ENCODE measurements at places on chromosomes 4 and X. TPM values are rescaled to one million over a fixed set of nuclear protein-coding genes. Genes with fewer than 3 reads are reported as not detected.
A peak's percentile ranks its signal among the peaks of the same experiment; 100 is the strongest.

The CENPI gene
- total RNA-seq: 20.3 TPM

The PABPC1L2A gene
- total RNA-seq: not detected

- no peak for DNase-seq
Observed at GRCh38 chr4:2763511-2763967, 7.4 kb upstream of the TNIP2 start.

DNA sequence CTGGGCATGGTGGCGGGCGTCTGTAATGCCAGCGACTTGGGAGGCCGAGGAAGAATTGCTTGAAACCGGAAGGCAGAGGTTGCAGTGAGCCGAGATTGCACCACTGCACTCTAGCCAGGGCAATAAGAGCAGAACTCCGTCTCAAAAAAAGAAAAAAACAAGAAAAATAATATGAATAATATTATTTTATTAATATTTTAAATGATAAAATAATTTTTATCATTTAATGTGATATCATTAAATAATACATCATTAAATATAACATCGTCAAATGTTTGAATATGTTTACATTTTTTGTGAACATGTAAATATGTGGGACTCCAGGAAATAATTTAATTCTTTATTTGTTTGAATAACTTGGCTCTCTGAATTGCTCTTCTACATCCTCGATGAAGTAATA is 15.5 kb downstream of the UNC5C start:
- no peak for DNase-seq

DNA sequence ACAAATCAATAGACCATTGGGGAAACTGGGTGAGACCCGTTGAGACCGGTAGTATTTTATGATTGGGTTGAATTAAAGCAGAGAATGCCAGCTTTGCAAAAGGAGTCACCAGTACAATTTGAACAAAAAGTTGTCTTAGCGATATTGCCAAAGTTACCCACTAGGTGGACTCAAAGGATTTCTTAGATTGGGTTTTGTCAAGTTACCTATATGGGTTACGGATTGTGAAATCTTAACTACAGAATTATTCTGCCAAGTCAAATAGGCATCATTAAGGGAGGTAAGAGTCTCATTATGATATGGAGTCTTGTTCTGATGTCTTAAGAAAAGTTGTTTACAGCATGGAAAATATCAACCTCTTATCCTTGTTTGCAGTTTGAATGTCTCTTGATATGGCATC is 15.0 kb upstream of the CT47A1 start:
- peak; percentile 7 for DNase-seq

- DNase-seq: no peak
Observed at GRCh38 chr4:22900876-22901275, 208.1 kb downstream of the GBA3 start.

DNA sequence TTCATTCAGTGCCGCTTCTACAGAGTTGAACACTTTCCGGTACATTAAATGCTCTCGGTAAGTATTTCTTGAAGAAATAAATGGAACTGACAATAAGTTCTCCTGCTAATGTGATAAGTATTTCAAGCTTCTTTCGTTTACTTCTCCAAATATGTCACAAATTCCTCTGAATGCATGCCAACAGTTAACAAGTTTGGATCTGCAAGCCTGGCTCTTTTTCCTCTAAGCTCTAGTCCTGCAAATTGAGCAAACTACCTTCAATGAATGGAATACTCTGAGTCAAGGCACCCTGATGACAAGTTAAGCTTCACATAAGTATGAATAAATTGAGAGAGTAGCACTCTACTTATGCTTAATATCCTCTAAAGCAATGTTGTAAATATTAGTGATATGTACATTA is 403.6 kb downstream of the PDGFC start:
- no peak for DNase-seq

- DNase-seq: peak; percentile 3
Observed at GRCh38 chr4:34309383-34309906, 1934.9 kb downstream of the ARAP2 start.
